ENCODE measurements at places on chromosomes 6 and 20. TPM values are rescaled to one million over a fixed set of nuclear protein-coding genes. Genes with fewer than 3 reads are reported as not detected.

Gene ZC2HC1B
- not detected for total RNA-seq

Gene ZMYND8
- 18.9 TPM for total RNA-seq

Gene WFDC10B
- total RNA-seq: not detected

Gene RGS17
- 0.33 TPM for total RNA-seq

Gene SLC29A1
- total RNA-seq: 44.8 TPM
